ENCODE measurements at places on chromosomes 6 and 20.

- no peak for DNase-seq
Observed at GRCh38 chr6:96394727-96395126, 126.9 kb upstream of the UFL1 start.

- DNase-seq = no peak
Observed at GRCh38 chr20:57433657-57434389, 42.6 kb downstream of the RBM38 start.

- DNase-seq = no peak
Observed at GRCh38 chr20:57619051-57619831, 985 bp downstream of the ZBP1 start.

DNA sequence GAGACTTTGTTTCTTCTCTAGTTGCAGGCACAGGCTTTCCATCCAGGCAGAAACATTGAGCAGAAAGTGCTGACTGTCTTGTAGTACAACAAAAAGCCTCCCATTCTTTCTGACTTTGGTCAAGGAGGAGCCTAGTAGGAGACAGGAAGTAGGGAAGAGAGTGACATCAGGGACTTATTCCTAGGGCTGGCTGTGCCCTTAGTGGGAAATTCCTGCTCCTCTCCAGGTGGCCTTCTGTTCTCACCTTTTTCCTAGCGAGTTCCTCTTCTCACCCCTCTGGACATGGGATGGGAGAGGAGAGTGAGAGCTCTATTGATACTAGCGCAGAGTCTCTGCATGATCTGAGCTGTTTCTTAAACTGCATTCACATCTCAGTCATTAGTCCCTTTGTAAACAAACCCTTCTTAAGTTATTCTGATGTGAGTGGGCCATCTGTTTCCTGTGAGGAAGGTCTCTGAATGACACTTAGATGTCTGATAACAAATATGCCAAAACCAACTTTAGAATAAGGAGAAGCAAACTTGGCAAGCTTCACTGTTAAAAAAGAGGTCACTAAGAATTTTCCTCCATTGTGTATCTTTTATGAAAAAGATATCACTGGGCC, 455.0 kb downstream of the GJA1 start:
- DNase-seq = no peak
